GM23248 (cell line): ENCODE measurements at places on chromosomes 7 and 10.

DNA sequence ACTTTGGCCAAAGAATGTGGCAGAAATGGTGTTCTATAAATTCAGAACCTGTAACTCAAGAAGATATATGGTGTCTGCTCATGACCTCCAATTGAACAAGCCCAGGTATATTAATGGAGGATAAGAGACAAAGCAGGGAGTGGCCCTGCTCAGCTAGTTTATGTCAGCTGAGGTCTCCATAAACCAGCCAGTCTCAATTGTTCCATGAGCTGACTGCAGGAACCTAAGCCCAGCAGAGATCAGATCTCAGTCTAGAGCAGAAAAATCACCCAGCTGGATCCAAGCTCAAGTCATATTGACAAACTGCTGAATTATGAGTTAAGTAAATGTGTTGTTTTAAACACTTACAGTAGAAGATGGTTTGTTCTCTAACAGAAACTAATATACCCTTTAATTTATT is 105.5 kb upstream of the SGCE start:
- no peak for DNase-seq

DNA sequence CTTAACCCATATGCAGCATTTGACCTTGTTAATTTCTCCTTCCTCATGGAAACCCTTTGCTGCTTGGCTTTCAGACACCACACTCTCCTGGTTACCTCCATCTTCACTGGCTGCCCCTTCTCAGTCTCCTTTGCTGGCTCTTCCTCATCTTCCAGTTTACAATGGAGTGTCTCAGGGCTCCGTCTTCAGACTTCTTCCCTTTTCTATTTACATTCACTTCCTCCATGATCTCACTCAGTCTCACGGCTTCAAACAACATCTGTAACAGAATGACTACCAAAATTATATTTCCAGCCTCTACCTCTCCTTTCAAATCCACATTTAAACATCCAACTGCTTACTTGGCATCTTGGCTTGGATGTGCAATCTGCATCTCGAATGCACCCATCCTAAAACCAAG is 140.4 kb downstream of the DKK1 start:
- no peak for DNase-seq

GRCh38 chr7:138226001-138226476 is 149.8 kb downstream of the AKR1D1 start:
- DNase-seq = peak; percentile 11

GRCh38 chr10:69780077-69780476 is 21.6 kb upstream of the COL13A1 start:
- no peak for DNase-seq

DNA sequence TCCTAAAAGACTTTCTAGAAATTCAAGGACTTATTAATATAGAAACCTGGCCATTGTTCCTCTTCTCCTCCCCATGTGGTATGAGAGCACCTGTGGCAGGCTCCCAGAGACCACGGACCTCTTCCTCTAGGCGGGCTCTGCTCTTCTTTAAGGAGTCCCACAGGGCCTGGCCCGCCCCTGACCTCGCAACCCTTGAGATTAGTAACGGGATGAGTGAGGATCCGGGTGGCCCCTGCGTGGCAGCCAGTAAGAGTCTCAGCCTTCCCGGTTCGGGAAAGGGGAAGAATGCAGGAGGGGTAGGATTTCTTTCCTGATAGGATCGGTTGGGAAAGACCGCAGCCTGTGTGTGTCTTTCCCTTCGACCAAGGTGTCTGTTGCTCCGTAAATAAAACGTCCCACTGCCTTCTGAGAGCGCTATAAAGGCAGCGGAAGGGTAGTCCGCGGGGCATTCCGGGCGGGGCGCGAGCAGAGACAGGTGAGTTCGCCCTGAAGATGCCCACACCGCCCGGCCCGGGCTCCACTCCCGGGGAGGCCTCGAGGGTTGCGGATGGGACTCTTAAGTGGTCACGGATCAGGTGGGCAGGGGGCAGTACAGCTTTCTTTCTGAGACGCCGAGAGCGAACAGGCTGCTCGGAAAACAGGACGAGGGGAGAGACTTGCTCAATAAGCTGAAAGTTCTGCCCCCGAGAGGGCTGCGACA is at the start of gene SLC26A4:
SLC26A4 (plus strand) TSS at position 448 of the 700 bp plus-strand sequence. CDS start 814 bp downstream, outside the sequence.
- DNase-seq = peak; percentile 16

DNA sequence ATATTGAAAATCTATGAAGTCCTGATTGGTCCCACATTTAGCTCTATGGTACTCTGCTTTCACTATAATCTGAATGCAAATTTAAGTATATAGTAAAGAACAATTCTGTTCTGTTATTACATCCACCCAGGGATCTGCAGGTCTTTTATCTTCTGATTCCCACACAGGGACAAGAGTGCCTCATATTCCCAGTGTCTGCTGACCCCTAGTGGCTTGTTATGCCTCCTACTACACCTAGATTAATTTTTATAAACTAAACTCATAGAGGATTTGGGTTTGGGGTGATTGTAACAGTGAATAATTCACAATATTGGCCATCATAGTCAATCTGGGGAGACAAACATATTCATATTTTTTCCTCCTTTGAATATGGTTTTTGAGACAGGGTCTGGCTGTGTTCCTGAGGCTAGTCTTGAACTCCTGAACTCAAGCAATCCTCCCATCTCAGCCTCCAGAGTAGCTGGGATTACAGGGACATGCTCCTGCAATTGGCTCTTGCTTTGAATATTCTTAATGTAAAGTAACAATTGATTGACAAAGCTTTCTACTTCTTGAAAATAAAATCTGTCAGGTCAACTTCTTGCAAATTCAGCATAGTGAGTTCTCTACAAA is 282.1 kb downstream of the KCND2 start:
- DNase-seq = peak; percentile 73

- no peak for DNase-seq
These were observed 3.9 kb downstream of the LFNG start for GRCh38 chr7:2523461-2523936.

DNA sequence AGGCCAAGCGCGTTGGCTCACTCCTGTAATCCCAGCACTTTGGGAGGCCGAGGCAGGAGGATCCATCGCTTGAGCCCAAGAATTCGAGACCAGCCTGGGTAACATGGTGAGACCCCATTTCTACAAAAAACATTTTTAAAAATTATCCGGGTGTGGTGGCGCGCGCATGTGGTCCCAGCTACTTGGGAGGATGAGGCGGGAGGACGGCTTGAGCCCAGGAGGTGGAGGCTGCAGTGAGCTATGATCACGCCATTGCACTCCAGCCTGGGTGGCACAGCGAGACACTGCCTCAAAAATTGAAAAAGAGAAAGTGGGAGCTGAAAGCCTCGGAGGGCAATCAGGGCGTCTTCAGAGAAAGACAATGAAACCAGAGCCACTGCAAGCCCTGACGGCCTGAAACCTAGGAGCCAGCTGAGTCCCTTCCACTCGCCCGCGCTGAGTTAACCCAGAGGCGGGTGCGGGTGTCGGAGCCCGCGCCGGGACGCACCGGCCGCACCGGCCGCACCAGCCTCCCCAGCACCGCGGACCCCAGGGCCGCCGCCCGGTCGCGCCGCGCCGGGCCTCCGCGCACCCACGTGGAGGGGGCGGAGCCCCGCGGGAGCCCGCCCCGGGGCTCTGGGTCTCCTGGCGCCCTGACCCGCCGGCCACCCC is 22.4 kb downstream of the ZFAND2A start:
- DNase-seq = no peak

DNA sequence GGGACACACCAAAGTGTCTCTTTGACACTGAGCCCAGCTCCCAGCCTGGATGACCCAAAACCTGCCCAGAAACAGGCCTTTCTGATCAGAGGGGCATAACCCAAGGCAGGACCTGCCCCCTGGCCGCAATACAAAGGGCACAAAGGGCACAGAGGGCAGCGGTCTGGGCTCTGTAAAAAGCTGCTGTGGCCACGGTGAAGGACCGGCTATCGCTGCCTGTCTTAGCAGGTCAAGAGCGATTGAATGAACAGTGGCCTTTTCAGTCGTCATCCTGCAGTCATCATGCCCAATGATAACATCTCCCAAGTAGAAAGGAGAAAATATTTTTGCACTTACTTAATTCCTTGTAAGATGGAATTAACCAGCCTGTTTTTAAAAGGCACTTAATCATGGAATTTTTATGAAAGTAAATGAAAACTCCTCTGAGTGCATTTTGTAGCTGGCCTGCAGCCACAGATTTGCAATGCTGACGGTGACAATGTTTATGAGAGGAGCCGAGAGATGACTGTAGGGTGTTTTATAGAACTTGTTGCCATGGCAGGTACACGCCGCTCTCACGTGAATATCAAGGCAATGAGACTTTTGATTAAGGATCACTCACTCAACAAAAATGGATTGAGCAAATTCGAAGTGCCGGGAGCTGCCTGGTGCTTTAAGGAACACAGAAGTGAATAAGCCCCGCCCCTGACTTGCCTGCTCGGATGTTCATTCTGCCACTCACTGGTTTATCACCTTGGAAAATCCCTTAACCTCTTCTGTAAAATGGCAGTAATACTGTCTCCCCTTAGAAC is 47.3 kb upstream of the BHLHA15 start:
- DNase-seq = peak; percentile 2

DNA sequence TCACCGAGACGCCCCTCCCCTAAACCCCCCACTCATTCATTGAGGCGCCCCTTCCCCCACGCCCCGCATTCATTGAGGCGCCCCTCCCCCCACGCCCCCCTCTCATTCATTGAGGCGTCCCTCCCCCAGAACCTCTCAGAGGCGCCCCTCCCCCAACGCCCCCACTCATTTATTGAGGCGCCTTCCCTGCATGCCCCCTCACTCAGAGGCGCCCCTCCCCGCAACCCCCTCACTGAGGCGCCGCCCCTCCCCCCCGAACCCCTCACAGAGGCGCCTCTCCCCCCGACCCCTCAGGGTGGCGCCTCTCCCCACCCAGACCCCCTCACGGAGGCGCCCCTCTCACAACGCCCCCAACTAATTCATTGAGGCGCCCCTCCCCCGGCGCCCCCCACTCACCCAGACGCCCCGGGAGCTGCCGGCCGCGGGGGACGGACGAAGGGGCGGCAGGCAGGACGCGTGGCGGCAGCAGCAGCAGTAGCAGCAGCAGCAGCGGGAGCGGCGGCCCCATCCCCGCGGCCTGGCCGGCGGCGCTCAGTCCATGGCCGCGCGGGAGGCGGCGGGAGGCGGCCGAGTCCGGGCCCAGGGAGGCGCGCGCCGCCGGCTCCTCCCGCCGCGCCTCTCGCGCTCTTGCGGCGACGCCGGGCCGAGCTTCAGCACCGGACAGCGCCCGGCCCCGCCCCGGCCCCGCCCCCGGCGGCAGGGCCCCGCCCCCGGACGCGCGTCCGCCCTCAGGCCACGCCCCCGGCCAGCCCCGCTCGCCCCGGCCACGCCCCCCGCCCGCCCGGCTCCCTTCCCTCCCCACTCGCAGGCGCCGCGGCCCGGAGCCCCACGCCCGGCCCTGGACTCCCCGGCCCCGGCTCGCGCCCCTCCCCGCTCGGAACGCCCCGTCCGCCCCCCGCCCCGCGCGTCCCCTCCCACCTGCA is at the start of gene PTPRN2:
PTPRN2 (minus strand) TSS at position 662 of the 923 bp plus-strand sequence.
- DNase-seq = peak; percentile 84

GRCh38 chr7:137978464-137979237 is 23.2 kb downstream of the CREB3L2 start:
- peak; percentile 98 for DNase-seq

DNA sequence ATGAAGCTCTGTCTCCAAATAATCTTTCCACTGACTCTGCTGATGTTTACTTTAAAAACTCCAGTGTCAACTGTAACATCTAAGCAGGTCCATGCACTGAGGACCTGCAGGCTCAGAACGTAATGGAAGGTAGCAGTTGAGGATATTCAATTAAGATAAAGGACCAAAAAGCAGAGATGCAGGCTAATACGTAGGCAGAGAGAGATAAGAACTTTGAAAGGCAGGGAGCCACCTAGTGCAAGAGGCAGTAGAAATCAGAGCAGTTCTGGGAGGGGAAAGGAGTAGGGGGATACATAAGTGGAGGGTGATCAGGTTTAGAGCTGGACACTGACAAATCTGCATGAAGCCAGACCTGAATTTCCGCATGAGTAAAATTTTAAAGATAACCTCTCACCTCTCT is 114.5 kb upstream of the POM121L12 start:
- no peak for DNase-seq

GRCh38 chr10:23692736-23693135 is 253.9 kb downstream of the OTUD1 start:
- DNase-seq = no peak

DNA sequence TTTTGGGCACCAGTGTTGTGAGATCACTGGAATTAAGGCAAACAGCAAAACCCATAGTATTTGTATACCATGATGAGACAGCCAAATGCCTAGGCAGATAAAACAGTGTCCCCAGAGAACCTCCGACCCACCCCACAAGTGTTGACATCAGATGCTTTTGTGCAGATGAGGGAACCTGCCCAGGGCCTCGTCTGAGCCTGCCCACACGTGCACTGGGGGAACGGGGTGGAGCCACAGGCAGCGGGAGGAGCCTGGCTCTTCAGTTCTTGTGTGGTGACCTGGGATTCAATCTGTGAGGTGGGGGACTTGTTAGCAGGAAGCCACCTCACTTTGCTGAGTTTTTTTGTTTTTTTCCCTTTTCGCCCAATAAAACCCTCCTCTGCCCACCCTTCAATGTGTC is 33.4 kb upstream of the OPTN start:
- DNase-seq = no peak

- DNase-seq = no peak
These were observed 639.9 kb downstream of the TYW1 start for GRCh38 chr7:67636348-67637022.

DNA sequence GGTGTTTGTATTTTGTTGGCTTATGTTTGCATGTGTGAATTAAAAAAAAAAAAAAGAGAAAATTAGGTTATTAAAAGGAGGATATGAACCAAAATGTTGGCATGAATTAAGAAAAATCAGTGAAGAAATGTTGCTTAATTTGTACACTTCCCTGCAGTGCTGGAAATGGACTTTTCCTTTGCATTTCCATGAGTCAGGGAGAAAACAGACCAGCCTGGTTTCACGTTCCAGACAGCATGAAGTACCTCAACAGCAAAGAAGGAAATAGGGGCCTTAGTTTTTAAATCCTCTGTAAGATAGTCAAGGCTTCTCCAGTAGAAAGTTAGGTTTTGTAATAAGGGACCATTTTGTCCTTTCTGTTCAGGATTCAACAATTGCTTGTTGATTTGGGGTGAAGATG is 159.7 kb downstream of the CELF2 start:
- DNase-seq = no peak

DNA sequence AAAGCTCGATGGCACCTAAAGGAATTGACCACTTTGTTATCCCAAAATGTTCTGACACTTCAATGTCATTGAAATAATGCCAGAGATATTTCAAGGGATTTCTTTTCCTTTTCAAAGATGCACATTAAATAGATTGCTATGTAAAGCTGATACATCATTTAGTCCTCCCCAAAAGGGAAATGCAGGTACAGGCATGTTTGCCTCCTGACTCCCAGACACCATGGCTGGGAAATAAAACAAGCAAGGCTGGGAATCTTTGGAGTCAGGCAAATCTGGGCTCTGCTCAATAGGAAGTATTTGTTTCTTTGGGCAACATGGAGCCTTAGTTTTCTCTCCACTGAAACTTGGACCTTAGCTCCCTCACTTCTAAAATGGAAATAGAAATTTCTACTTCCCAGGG is 230.8 kb upstream of the LRRTM3 start:
- DNase-seq = no peak

GRCh38 chr10:63071145-63071544 is 62.0 kb upstream of the NRBF2 start:
- DNase-seq = no peak

GRCh38 chr10:6778992-6779701 is 199.1 kb upstream of the PRKCQ start:
- DNase-seq = peak; percentile 99

GRCh38 chr10:43362191-43362839 is 9.1 kb upstream of the FXYD4 start:
- DNase-seq = peak; percentile 75

GRCh38 chr10:31918671-31919409 is 9.8 kb downstream of the ARHGAP12 start:
- DNase-seq = no peak
